Stimulated activated CD8-positive, alpha-beta memory T cell treated with anti-CD3 and anti-CD28 coated beads, Interleukin-7, amount 100 ng/mL, for 1 hour (primary cell): ENCODE measurements at places on chromosomes 2 and 18.

- no peak for DNase-seq
These were observed 52.7 kb upstream of the CCDC68 start for GRCh38 chr18:55012008-55012407.

GRCh38 chr2:222272446-222273015, 26.3 kb downstream of the PAX3 start:
- DNase-seq: no peak

DNA sequence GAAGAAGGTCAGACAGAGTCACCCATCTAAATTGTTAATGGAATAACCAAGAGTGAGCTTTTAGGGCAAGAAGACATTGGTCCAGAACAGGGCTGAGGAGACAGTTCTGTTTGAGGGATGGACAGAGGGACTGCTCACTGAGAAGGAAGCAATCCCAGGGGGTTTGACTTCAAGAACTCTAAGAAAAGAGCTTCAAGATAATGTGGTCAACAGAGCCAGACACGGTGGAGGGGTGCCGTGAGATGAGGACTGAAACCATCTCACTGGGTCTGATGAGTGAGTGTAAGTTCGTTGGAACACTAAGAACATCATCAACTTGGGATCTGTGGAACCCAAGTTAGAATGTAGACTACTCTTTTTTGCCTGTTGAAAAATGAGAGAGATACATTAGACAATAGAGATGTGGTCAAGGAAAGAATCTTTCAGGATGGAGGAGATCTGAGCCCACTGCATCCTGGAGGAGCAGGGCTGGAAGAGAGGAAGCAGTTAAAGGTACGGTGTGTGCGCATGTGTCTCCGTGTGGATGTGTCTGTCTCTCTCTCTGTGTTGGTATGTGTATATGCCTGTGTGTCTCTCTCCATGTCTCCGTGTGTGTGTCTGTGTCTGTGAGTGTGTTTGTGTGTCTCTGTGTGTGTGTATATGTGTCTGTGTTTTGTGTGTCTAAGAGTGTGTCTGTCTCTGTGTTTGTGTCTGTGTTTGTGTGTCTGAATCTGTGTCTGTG, 172.1 kb downstream of the MYCN start:
- DNase-seq: no peak

DNA sequence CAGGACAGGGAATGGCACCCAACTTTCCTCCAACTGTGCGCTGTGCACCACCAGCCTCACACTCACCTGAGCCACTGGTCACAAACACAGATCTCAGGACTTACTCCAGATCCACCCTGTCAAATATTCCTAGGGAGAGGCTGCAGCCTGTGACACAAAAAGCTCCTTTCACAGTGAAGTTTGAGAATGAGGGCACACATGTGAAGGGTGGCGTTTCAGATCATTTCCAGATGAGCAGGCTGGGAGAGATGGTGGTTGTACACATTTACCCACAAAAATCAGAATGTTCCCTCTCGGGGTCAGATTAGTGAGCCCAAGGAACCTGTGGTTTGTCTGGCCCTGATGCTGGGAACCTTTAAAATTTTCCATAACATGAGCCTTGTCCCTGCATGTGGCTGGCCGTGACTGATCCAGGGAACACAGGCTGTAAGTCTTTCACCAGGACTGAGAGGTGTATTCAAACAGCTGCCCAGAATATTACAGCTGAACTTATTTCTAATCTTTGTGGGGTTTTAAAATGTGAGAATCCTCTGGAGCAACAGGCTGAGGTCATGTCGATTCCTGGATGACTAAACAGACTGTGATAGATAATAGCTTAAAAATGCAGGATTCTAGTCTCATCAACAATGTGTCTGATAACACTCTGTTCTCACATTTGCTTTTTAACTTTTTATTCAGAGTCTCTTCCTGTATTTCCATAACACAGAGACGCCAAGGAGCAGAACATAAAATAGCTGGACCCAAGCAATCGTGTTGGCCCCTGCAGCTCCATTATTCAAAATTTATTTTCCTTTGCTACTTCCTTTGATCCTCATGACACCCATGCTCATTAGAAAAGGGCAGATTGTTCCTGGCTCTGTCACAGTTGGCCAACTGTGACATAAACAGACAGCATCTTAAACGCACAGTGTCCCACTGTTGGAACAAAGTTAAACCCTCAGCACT, 35.5 kb downstream of the IL1R2 start:
- no peak for DNase-seq

- no peak for DNase-seq
These were observed 27.2 kb downstream of the MAP4K3 start for GRCh38 chr2:39409697-39410389.

DNA sequence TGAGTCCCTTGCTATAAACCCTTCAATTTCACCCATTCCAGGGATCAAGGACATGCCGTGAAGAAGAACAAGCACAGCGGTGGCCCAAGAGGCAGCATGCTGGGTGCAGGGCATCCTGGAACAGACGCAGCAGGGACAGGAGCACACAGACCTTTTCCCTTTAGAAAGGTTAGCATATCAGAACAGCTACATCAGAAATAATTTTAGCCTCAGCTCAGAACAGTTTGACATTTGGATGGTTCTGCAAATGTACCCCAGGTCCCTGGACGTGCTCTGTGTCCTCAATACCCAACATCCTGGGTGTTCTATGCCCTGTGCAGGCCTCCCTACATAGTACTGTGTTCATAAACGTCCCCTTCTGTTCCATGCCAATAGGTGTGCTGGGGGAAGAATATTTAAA, 80.4 kb downstream of the MYOM1 start:
- no peak for DNase-seq

- DNase-seq: no peak
These were observed 14.8 kb downstream of the ZAP70 start for GRCh38 chr2:97728091-97728731.

GRCh38 chr2:21277068-21278056, 153.6 kb downstream of the TDRD15 start:
- DNase-seq: no peak

DNA sequence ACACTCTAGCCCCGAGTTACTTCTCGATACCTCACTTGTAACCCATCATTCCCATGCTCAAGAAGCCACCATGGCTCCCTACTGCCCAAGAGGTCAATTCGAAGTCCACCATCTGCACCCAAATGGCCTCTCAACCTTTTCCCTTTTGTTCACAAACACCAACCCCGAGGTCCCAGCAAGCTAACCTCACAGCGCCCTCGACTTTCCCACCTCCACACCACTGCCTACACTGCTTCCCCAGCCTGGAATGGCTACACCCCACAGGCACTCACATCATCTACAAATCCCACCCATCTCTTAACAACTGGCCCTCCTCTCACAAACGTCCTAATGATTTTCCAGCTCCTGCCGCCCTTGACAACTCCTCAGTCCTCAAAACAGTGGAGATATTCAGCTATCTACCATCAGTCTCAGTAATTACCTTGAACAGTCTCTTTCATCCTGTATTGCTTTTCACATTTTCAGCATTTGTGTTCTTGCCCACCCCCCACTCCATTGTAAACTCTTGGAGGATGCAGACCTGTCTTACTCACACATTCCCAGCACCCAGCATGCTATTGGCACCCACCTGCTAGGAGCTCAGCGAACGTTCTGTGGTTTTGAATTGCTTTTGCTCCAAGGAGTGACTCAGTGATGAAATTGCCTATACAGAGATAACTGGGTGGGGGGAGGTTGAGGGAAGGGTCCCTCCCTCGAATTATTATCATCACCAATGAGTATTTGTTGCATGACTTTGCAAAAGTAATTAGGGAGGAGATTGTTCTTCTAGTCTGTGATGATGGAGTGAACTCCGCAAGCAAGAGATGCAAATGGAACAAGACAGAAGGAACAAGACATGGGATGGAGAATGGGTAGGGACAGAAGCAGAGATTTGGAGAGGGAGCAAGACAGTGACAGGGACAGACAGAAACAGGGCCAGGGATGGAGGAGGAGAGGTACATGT, 106.8 kb downstream of the CYP26B1 start:
- no peak for DNase-seq

DNA sequence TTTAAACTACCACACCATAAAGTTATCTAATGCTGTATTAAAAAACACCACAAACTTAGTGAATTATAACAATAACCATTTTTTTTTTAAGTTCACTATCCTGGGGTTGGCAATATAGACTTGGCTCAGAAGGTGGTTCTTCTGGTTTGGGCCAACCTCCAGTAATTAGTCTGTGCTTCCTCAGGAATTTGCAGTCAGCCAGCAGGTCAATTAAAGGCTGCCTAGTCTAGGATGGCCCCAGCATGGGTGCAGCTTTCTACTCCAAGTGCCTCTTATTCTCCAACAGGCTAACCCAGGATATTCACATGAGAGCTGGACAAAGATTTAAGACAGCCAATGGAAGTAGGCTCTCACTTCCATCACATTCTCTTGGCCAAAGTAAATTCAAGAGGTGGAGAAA, 379.1 kb upstream of the FIGN start:
- no peak for DNase-seq

GRCh38 chr2:44107086-44107740, 61.5 kb upstream of the PPM1B start:
- no peak for DNase-seq

DNA sequence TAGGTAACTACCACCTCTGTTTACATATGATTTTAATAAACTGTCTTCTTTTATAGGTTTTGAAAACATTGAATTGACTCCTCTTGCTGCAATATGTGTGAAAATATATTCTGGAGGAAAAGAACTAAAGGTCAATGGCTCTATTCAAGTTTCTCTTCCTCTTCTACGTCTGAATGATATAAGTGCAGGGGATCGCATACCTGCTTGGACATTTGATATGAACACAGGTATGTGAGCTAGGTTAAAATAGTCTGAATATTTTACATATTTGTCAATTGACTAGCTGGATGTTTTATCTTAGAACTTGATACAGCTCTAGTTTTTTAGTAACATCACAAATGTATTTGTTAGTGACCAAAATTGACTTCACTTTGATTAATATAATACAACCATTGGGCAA, 57.2 kb downstream of the FAM171B start:
- DNase-seq: no peak

DNA sequence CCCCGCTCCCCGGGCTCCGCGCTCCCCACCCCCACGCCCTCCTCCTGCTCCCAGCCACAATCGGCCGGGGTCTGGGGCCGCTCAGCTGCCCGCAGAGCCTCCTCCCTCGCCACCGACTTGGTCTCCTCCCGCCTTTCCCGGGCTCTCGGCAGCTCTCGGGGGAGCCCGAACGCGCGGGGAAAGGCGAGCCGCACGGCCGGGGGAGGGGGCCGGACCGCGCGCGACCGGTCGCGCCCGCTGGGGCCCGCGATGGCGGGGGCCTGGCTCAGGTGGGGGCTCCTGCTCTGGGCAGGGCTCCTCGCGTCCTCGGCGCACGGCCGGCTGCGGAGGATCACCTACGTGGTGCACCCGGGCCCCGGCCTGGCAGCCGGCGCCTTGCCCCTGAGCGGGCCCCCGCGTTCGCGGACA, 327 bp downstream of the LTBP1 start:
- no peak for DNase-seq

- no peak for DNase-seq
These were observed 34.1 kb downstream of the AGAP1 start for GRCh38 chr2:235527806-235528469.

- DNase-seq: no peak
These were observed 167.9 kb downstream of the TNS1 start for GRCh38 chr2:217834744-217835513.

DNA sequence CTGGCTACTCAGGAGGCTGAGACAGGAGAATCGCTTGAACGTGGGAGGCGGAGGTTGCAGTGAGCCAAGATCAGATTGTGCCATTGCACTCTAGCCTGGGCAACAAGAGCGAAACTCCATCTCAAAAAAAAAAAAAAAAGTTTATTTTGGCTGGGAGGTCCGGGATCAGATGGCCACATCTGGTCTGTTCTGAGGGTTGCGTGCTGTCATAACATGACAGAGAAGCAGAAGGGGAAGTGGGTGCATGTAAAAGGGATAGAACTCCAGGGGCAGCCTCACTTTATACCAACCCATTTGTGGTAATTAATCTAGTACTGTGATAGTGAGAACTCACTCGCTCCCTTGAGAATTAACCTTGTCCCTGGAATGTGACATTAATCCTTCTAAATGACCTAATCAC, 101.2 kb downstream of the PTPN4 start:
- no peak for DNase-seq

- DNase-seq: no peak
These were observed 12.1 kb upstream of the COPS8 start for GRCh38 chr2:237073552-237073951.

DNA sequence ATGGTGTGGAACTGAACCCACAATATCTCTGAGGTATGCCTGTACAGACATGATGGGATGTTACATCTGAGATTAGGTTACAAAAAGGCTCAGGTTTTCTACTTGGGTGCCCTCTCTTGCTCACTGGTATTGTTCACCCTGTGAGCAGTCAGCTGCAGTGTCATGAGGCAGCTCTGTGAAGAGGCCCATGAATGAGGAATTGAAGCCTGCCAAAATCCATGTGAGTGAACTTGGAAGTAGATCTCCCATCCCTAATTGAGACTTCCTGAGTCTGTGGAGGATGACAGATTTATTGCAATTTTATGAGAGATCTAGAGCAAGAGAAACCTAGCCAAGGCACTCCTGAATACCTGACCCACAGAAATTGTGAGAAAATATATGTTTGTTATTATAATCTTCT, 404.9 kb upstream of the ZEB2 start:
- no peak for DNase-seq

- no peak for DNase-seq
These were observed 290.8 kb downstream of the CCDC85A start for GRCh38 chr2:56474412-56475158.

- no peak for DNase-seq
These were observed 347.0 kb downstream of the KIAA1328 start for GRCh38 chr18:37175727-37176620.

- no peak for DNase-seq
These were observed 5.7 kb downstream of the ERCC3 start for GRCh38 chr2:127288274-127288673.
